ENCODE measurements at places on chromosomes 16 and 17.

DNA sequence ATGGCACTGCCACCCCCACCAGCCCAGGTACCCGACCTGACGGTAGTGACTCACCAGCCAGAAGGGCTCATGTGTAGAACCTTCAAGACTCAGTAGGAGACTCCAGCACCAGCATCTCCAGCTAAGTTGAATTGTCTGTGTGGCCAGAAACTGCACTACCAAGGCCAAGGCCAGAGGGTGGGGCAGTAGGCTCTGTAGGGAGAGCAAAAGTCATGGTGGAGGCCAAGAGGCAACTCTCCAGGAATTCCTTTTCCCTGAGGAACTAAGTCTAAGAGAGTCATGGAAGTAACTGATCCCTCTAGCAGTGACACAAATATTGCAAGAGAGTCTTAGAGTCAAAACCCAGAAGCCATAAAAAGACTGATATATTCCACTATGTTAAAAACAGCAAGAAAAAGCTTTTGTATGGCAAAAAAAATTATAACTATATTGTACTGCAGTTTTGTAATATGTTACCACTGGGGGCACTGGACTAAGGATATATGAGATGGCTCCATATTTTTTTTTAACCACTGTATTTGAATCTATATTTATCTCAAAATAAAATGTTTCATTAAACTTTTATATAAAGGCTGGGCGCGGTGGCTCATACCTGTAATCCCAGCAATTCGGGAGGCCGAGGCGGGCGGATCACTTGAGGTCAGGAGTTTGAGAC, 30.2 kb upstream of the GUCY2D start:
- no peak for DNase-seq

DNA sequence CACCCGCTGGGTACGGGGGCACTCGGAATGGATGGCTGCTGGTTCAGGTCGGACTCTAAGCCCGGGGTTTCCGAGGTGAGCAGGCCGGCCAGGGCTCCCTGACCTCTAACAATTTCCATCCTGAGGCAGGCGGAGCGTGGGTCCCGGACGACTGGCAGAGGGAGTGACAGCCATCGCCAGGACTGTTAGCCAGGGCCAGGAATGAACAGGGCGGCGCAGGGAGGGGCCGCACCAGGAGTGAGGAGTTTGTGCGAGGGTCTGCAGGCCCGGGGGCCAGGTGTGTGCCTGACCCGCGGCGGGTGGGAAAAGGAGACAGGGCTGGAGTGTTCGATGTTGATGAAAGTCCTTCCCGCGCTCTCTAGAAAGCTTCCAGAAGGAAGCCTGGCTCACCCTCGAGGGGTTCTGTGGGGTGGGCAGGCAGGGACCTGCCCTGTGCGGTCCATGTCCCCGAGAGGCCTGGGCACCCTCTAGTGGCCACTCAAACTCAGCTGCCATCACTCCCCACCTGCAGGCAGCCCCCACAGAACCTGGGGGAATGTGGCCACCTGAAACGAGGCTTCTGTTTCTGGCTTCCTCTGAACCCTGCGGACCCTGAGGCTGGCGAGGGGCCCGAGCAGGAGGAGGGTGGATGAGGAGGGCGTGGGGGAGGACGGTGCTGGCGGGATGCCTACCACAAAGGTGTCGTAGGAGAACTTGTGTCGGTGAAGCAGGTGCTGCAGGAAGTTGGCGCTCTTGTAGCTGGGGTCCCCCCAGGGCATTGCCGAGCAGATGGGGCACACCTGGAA, 8.2 kb downstream of the RNF166 start:
- DNase-seq = no peak

GRCh38 chr16:79848719-79849118, 248.2 kb upstream of the MAF start:
- DNase-seq = no peak

DNA sequence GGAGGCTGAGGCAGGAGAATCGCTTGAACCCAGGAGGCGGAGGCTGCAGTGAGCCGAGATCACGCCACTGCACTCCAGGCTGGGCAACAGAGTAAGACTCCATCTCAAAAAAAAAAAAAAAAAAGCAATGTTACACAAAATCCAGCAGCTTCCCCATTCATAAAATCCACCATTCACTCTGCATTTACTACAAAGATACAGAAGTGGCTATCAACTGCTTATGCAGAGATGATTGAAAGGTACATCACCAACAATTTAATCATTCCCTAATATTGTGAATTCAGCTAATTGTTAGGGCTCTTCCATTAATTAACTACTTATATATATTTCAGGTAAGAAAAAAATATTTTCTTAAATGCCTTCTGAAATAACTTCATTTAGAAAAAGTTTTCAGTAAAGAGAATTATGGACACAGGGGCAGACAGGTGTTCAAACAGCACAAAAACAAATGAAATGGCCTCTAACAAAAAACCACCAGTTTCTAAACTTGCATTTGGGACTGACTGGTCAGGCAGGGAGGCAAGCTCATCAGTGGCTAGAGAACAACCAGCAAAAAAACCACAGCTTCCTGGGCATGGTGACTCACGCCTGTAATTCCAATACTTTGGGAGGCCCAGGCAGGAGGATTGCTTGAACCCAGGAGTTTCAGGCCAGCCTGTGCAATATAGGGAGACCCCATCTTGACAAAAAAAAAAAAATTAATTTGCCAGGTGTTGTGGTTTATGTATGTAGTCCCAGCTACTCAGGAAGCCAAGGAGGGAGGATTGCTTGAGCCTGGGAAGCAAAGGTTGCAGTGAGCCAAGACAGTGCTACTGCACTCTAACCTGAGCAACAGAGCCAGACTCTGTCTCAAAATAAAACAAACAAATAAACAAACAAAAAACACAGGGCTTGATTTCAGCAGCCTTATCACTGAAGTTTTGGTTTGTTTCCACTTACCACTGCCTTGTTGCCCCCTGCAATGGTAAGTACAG, 26.3 kb downstream of the ERN1 start:
- no peak for DNase-seq

- DNase-seq = no peak
Measured at GRCh38 chr17:59688008-59688407, 19.2 kb downstream of the PTRH2 start.

GRCh38 chr16:82867485-82867884, 240.7 kb downstream of the CDH13 start:
- DNase-seq = no peak

- DNase-seq = no peak
Measured at GRCh38 chr17:55081559-55081958, 113.0 kb downstream of the STXBP4 start.

GRCh38 chr16:12538667-12539091, 265.0 kb downstream of the CPPED1 start:
- no peak for DNase-seq

DNA sequence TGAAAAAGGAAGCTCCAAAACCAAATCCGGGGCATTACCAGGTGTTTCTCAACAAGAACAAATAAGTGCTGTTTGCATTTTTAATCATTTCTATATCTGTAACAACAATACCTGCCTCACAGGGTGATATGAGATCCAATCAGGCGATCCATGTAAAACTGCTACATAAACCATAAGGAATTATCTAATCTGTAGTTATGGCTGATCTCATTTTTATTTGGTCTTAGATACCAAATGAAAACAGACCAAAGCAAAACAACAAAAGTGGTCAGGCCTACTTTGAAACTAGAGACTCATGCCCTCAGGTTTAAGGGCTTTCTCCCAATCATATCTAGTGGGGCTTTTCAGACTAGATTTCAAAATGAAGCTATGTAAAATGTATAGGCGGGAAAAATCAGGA, 28.3 kb downstream of the XPO6 start:
- DNase-seq = no peak

DNA sequence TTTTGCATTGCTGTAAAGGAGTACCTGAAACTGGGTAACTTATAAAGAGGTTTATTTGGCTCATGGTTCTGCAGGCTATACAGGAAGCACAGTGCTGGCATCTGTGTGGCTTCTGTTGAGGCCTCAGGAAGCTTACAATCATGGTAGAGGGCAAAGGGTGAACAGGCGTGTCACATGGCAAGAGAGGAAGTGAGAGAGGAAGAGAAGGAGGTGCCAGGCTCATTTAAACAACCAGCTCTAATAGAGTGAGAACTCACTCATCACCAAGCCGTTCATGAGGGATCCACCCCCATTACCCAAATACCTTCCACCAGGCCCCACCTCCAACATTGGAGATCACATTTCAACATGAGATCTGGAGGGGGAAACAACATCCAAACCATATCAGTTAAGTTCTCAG, 16.4 kb upstream of the CLEC19A start:
- no peak for DNase-seq

- peak; percentile 44 for DNase-seq
Measured at GRCh38 chr17:62892061-62892675, 73.9 kb upstream of the TANC2 start.

DNA sequence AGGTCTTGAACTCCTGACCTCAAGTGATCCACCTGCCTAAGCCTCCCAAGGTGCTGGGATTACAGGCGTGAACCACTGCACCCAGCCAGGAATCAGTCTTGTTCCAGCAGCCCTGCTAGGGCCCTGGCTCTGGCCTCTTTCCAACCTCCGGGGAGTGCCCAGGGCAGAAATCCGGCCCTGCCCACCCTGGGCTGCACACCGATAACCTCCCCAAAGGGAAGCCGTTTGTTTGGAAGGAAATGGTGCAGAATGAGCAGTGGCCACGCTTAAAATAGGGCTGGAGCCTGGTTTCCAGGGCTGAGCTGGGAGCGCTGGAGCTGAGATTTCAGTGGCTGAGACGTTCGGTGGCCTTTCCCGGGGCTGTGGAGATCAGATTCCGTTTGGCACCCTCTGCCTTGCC, 17.8 kb upstream of the EMP2 start:
- no peak for DNase-seq

GRCh38 chr17:41140360-41141131, at the start of gene KRTAP4-6:
Gene KRTAP4-6, minus strand, starts transcription at chr17:41140544. Its CDS starts 57 bp downstream, at chr17:41140487.
- DNase-seq = no peak

DNA sequence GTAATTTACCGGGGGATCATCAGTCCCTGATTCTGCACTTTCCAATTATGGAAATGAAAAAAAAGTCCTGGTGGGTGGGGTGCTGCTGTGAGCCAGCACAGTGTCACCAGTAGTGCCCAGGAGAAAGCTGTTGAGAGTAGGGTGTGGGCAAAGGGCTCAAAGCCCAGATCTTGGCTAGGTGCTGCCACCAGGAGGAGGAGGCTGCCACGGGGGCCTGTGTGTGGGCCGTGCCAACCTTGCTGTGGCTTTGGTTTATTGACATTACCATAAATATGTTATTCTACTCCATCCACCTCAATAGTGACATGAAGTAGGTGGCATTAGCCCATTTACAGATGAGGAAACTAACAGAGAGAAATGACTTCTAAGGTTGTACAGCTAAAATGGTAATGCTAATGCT, 6.7 kb upstream of the PRPSAP2 start:
- no peak for DNase-seq

GRCh38 chr17:82845163-82845807, 5.5 kb upstream of the ZNF750 start:
- no peak for DNase-seq

- DNase-seq = no peak
Measured at GRCh38 chr16:8631373-8631772, 9.9 kb downstream of the METTL22 start.

DNA sequence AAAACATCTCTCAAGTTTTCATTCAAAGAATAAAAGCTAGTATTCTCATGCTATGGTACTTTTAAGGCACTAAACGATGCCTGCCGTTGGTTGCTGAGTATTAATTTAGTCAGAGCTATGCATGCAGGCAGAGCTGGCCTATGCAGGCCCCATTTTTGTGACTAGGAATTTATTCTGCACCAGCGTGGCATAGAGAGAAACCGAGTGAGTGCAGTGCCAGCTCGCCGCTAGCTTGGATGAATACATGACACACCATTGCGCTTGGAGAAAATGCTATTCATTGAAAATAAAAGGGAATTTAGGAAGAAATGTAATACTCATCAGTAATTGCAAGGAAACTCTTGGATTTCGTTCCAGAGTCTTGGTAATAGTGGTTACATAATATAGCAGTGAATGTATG, 231.6 kb upstream of the RBFOX1 start:
- no peak for DNase-seq

- DNase-seq = no peak
Measured at GRCh38 chr17:5446786-5447185, 7.8 kb upstream of the C1QBP start.

- no peak for DNase-seq
Measured at GRCh38 chr17:79929257-79930061, 90.2 kb upstream of the CBX4 start.

- peak; percentile 24 for DNase-seq
Measured at GRCh38 chr16:54648575-54648974, 282.1 kb upstream of the IRX5 start.

GRCh38 chr17:58277107-58277801, 3.5 kb downstream of the MPO start:
- DNase-seq = no peak

GRCh38 chr17:66829386-66829864, 5.5 kb upstream of the CACNG5 start:
- peak; percentile 88 for DNase-seq

- no peak for DNase-seq
Measured at GRCh38 chr16:89015271-89015859, 38.4 kb upstream of the CBFA2T3 start.

DNA sequence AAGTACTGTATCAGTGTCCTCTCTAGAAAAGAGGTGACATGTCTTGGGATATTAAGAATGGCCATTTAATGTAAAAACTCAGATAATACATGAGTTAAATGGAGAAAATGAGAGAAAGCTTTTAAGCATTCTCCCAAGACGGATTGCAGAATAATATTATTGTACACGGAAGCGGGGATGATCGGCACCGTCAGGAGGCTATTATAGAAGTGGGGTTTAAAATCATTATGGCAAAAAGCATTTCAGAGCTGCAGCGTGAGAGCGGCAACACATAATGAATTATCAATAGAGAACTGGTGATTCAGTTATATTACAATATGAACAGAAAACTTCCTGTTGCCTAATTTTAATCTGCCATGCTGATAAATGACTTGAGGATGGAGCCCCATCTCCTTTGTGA, 261.7 kb upstream of the IRX3 start:
- DNase-seq = no peak

- no peak for DNase-seq
Measured at GRCh38 chr17:78089576-78090281, 38.8 kb downstream of the TMC6 start.

- DNase-seq = no peak
Measured at GRCh38 chr17:45403906-45404490, 28.7 kb downstream of the ARHGAP27 start.

GRCh38 chr16:70162041-70162451, 11.5 kb upstream of the CLEC18C start:
- peak; percentile 2 for DNase-seq

DNA sequence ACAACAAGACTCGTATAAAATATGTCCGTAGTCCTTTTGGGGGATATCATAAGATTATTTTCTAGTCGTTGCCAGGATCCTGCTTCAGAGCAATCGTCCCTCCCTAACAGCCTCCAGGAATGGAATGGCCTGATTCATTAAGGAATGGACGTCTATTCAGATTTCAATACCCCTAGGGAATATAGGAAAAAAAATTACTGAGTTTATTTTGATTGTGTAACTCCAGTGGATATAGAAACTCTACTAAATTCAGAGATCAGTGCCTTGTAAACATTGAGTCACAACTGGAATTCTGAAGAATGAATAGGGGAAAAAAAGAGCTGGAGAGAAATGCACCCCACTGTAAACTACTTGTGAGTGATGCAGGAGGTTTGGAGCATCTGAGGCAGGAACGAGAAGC, 1171.5 kb upstream of the GOT2 start:
- no peak for DNase-seq

GRCh38 chr16:49431040-49431439, 57.4 kb downstream of the C16orf78 start:
- DNase-seq = no peak

GRCh38 chr17:56141046-56141839, 12.0 kb upstream of the ANKFN1 start:
- DNase-seq = no peak
